NCI-H524 (cell line): ENCODE measurements at places on chromosomes 5 and 9.
A peak's percentile ranks its signal among the peaks of the same experiment; 100 is the strongest.

- no peak for DNase-seq
These were observed 252.3 kb upstream of the HAPLN1 start for GRCh38 chr5:83972909-83973308.

DNA sequence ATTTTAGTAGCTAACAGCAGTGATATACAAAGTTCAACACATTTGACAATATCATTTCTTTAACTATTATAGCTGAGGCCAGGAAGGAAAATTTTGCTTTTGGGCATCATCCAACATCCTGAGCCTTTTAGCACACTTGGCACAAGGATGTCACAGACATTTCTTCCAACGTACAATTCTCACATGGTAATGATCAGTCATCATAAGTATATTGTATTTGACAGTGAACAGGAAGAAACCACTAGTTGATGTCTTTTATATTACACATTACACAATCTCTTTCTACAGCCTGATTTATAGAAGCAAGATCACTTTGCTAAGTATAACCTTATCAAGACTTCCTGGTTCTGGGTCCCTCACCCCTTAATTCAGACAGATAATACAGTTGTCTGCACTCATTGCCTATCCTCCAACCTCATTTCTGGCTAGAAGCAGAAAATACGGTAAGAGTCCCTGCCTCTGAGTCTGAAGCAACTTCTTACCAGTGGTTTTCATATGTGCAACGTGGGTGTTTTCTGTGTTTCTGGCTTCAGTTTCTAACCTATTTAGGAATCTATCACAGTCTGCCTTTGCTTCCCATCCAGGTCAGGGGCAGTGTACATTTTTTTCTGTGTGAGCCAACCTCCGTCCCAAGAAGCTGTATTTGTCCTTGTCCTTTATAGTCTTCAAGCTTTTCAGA is 167.8 kb downstream of the PAM start:
- DNase-seq, result no peak

DNA sequence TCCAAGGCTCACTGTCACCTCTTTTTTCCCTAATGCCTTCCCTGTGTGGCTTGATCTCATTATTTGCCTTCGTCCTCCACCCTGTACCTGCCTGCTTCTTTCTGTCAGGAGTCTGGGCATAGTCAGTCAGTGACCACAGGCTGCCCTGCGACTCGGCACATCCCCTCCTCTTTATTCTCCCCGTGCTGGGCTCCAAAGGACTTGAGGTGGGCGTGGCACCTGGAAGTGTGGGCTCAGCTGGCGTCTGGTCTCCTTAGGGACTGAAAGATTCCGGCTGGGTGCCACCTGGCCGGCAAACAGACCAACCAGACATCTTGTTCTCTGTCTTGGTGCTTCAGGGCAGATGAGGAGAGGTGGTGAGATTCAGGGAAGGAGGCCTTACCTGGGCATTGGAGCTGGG is 29.6 kb upstream of the PRDM12 start:
- peak; percentile 46 for DNase-seq

GRCh38 chr9:94554439-94555331 is at the start of gene PCAT7:
Gene PCAT7 (plus strand): TSS chr9:94555083.
- peak; percentile 93 for DNase-seq

- peak; percentile 39 for DNase-seq
These were observed 142.3 kb upstream of the FSTL4 start for GRCh38 chr5:133754575-133755169.

GRCh38 chr9:33167972-33168461 is 881 bp upstream of the B4GALT1 start:
- DNase-seq, result no peak

- peak; percentile 90 for DNase-seq
These were observed 10.0 kb upstream of the C5 start for GRCh38 chr9:121059998-121060636.

DNA sequence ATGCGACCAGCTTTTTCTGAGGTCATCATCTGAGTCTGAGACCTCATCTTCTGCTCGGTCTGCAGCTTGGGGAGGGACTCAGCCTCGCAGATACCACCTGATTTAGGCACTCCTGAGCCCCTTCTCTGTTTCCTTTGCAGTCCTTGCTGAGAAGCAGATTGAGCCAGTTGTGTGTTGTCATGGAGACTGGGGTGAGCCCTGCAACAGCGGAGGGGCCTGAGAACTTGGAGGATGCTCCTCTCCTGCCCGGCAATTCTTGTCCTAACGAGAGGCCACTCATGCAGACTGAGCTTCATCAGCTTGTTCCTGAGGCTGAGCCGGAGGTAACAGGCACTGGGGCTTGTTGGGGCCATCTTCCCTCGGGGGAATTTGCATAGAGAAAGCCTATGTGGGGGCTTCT is 19.2 kb downstream of the TEX53 start:
- no peak for DNase-seq

GRCh38 chr9:92640398-92641091 is 29.4 kb downstream of the IPPK start:
- DNase-seq, result no peak

DNA sequence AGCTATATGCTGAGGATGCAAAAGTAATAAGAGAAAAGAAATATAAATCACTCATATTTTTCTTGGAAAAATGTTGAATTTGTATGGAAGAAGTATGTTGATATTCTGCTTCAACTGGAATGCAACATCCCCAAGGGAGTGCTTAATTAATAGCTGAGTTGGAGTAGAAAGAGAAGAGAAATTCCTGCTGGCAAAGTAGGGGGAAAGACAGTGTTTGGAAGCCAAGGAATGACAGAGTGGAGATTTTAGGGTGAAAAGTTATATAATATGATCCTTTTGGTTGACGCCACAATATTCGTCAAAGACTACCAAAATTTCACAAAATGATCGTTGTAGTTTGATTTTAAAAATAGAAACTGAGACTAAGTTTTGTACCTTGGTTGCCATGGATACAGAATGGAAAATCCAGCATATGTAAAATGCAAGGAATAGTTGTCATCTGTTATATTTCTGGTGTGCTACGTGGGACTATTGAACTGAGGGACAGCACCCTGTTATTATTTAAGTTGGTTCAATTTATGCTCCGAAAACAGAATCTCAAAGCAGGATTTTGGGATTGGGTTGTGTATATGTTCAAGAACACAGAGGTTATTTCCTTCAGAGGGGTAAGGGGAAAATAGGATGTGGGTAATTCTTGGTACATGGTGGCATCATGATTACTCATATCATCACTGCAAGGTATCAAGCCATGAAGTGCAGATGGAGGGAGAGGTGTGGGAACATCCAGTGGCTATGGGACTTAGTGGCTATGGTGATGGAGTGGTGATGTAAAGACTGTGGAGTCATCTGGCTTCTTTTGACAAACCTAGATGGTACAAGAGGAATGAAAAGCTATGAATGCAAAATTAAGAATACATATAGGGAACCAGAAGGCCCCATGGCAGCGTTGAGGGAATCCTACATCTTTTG is 61.0 kb downstream of the SUB1 start:
- no peak for DNase-seq

- no peak for DNase-seq
These were observed 6.0 kb downstream of the DMRT1 start for GRCh38 chr9:847505-847904.

- DNase-seq, result no peak
These were observed 30.8 kb downstream of the ZSWIM6 start for GRCh38 chr5:61362796-61363368.

DNA sequence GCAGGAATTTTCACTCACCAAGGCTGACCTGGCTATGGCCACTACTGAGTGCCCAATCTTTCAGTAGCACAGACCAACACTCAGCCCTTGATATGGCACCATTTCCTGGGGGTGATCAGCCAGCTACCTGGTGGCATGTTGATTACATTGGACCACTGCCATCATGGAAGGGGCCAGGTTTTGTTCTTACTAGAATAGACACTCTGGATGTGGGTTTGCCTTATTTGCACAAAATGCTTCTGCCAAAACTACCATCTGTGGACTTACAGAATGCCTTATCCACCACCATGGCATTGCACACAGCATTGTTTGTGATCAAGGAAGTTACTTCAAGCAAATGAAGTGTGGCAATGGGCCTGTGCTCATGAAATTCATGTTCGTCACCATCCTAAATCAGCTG is 69.7 kb upstream of the SH3GL2 start:
- no peak for DNase-seq

GRCh38 chr5:169534311-169534880 is 49.2 kb upstream of the SPDL1 start:
- DNase-seq, result no peak

DNA sequence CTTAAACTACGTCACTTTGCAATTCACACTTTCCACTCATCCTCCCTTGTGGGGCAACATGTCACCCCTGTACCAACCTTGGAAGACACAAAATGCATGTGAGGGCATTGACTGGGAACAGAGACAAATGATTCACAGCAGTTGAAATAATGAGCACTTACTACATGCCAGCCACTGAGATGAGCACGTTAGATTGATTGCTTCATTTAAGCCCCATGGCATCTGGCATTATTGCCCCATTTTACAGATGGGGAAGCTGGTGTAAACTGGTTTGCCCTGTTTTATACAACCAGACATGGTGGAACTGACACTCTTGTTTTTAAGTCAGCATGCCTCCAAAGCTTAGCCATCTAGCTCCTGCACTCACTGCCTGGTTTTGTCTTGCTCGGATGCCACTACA is 204.7 kb downstream of the PAPPA start:
- no peak for DNase-seq

- no peak for DNase-seq
These were observed 105.0 kb downstream of the ANKRD55 start for GRCh38 chr5:56128113-56128512.

GRCh38 chr5:96259151-96259772 is 173.8 kb downstream of the PCSK1 start:
- no peak for DNase-seq

GRCh38 chr5:103298607-103299188 is 40.1 kb downstream of the MACIR start:
- no peak for DNase-seq

- DNase-seq, result no peak
These were observed 75.0 kb upstream of the DAB2IP start for GRCh38 chr9:121576281-121577075.

DNA sequence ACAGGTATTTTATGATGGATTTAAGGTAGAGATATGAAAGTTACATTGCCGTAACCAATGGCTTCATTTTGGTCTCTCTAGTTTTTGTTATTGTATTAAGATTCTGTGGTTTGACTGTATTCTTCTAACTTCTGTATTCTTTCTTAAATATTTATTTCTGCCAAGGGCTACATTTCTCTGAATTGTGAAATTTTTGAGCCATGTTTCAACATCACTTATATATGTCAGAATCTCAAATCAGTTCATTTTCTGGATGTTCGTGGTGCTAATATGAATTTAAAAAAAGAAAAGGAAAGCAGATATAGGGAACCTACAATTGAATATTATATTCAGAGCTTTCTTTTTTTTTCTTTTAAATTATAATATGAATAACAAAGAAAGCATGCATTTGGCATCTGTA is 142.7 kb downstream of the ANXA1 start:
- DNase-seq, result no peak

- no peak for DNase-seq
These were observed 16.1 kb downstream of the UBAP2 start for GRCh38 chr9:34032631-34033030.

- DNase-seq, result no peak
These were observed 10.4 kb upstream of the GLIPR2 start for GRCh38 chr9:36126016-36126730.

GRCh38 chr5:168886157-168886556 is 307.0 kb upstream of the PANK3 start:
- DNase-seq, result no peak

GRCh38 chr5:75203604-75204003 is 33.1 kb downstream of the ANKRD31 start:
- no peak for DNase-seq

- no peak for DNase-seq
These were observed 411.4 kb downstream of the KCTD16 start for GRCh38 chr5:144582066-144582465.

- DNase-seq, result no peak
These were observed 513.7 kb downstream of the CDK5RAP2 start for GRCh38 chr9:120066315-120066714.

DNA sequence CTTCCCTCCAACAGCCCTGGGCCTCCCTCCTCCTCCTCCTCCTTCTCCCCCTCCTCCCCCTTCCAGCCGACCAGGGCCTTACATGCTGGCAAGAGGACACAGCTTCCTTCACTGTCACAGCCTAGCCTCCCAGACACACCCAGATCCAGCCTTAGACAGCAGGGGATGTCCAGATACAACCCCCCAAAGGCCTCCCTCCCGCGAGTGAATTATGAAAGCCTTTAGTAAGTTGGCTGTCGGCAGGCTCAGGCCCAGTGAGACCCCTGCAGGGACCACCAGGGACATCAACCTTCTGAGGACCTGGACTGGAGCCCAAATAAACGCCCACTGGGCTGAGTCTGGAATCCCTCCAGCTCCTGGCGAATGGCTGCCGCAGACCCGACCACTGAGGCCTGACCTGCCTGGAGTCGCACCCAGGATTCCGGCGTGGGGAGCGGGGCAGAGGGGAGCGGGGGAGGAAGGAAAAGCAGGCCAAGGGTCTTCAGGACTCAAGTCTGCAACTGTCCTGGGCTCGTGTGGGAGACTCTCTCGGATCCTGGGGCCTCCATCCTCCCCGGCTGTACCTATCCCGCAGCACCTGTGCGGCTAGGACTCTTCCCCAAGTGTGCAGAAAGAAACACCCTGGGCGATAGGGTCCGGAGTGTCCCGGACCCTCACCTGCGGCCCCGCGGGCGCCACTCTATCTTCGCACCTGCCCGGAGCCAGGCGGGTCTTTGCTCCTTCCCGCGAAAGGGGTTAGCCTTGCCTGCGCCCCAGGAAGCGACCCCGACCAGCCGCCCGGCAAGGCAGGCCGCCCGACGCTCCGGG is 705 bp downstream of the SEPTIN8 start:
- peak; percentile 50 for DNase-seq

- no peak for DNase-seq
These were observed 19.6 kb downstream of the PRUNE2 start for GRCh38 chr9:76886318-76886717.

- no peak for DNase-seq
These were observed 17.3 kb downstream of the CENPH start for GRCh38 chr5:69206528-69207190.

- no peak for DNase-seq
These were observed 2.3 kb downstream of the SMIM33 start for GRCh38 chr5:139473105-139473504.

GRCh38 chr5:67395790-67396418 is 199.3 kb upstream of the CD180 start:
- no peak for DNase-seq

GRCh38 chr9:110241260-110241857 is 14.9 kb downstream of the TXN start:
- no peak for DNase-seq

DNA sequence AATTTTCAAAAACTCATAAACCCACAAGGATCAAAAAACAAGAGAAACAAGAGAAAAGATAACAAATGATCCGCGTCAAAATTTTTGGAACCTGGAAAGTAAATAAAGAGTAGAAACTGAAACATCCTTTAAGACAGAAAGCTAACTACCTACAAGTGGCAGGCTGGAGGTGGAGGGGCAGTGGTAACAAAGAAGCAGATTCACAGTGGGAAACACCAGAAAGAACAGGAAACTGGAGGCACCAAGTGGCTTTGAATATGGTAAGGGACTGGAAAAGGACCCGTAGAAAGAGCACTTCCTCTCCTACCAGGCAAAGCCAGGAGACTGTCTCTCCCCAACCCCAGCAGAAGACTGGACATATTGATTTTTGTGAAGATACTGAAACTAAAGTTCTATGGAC is 100.6 kb upstream of the TARS1 start:
- DNase-seq, result no peak

- DNase-seq, result no peak
These were observed 9.7 kb downstream of the CNTFR start for GRCh38 chr9:34579808-34580163.

- peak; percentile 61 for DNase-seq
These were observed 1.9 kb upstream of the CNTFR start for GRCh38 chr9:34591248-34591916.

- DNase-seq, result no peak
These were observed 13.6 kb upstream of the IL3 start for GRCh38 chr5:132046880-132047299.

- DNase-seq, result no peak
These were observed 930.3 kb upstream of the C9orf72 start for GRCh38 chr9:28503573-28503972.
